ENCODE measurements at places on chromosomes 3 and 15.

DNA sequence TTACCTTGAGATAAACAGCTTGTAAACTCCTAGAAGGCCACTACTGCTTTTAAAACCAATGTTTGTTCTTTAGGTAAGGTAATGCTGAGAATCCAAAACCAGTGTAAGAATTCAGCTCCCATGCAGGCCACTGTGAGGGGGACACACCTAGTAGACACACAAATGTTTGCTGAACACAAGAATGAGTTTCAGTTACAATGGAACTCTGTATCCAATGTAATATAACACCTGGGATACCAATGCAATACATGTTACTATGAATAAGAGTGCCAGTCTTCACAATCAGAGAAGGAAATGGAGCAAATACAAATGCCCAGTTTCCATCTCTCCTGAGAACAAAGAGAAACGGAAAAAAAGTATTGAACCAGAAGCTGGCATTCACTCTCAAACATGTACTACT, 65.9 kb downstream of the IGF2BP2 start:
- no peak for DNase-seq

GRCh38 chr3:181326637-181327223, 337.2 kb upstream of the DNAJC19 start:
- no peak for DNase-seq

GRCh38 chr3:139388821-139389551, 461 bp downstream of the COPB2 start:
- DNase-seq, result no peak

DNA sequence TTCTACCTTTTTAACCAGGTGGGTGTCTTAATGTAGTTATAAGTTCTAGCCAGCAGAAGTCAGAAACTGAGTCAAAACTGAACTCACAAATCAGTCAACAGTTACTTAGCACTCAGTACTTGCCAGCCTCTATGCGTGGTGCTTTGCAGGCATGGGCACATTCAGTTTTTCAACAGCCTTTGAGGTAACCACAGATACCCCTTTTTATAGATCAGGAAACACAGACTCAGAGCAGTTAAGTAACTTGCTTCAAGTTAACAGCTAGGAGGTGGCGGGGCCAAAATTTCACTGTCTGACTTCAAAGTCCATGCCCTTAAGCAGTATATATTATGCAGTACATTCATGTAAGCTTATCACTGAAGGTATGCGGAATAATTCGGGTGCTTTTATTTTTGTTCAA, 139.4 kb downstream of the FHIT start:
- DNase-seq, result no peak

DNA sequence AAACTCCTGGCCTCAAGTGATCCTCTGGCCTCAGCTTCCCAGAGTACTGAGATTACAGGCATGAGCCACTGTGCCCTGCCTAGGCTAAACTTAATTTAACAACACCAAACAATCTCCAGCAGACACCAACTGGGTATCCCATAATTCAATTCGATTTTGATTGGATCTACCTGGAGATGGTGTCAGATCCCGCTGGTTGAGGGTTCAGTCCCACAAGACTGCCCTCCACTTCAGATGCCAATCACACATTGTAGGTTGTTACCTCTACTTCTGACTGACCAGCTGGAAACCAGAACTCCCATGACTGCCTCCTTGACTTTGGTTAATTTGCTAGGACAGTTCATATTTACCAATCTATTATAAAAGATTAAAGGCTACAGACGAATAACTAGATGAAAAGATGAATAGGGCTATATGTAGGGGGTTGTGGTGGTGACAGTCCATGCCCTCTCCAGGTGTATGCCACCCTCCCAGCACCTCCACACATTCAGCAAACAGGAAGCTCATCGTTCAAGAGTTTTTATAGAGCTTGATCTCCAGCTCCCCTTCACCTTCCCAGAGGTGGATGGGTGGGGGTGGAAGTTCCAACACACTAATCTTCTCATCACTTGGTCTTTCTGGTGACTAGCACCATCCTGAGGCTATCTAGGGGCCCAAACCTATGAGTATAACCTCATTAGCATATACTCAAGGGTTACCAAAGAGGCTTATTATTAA, 9.3 kb downstream of the B2M start:
- DNase-seq, result no peak

GRCh38 chr15:26365077-26365476, 407.8 kb downstream of the GABRB3 start:
- no peak for DNase-seq

DNA sequence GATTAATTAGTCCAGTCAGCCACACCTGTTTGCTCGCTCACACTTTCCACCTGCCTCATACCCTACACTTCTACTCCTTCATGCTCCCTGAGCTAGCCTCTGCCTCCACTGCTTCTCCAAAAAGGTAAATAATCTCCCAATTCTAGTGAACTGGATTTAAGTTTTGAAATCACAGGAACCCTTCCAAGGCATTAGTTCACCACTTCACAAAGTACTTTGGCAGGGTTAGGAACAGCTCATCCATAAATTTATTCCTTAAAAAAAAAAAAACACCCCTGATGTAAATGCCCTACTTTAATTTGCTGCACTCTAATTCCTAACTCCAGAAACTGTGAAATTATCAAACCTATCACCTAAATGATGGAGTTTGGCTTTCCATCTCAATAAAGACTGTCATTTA, 58.3 kb downstream of the GADL1 start:
- DNase-seq, result no peak

- no peak for DNase-seq
These were observed 479.5 kb upstream of the AGTR1 start for GRCh38 chr3:148218222-148218621.

GRCh38 chr3:64163755-64164148, 61.5 kb downstream of the PRICKLE2 start:
- DNase-seq, result no peak

DNA sequence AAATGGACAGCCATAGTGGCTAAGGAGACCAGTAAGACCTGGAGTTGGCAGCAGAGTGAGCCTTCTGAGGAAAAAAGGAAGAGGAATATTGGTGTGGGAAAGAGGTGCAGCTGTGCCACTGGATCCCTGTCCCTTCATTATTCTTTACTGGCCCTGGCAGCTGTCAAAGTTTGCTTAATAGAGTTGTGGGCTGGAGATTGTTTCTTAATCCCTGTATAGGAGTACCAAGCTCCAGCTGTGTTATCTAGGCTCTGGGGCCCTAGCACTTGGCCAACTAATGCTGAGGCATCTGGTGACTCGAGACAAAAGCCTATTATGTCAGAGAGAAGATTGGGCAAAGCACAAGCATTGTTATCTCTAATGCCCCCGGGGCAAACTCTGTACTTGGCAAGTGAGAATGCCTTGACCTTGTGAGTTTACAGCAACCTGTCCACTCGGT, 61.4 kb downstream of the ZNF609 start:
- no peak for DNase-seq

DNA sequence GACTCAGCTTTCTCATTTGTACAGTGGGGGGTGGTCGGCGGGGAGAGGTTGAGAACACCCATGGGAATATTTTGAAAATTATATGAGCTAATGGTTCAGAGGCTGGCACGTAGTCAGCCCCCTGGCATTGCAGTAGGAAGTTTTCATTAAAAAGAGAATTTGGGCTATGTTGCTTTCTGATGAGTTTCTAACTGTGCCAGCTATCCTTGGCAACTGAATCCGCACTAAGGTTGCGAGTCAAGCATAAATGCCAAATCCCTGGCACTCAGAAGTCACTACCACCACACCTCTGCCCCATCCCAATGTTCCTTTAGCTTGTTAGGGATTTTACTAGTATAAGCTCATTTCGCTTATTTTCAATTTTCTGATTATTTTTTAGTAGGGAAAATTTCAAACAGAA, 91.6 kb downstream of the DNASE1L3 start:
- no peak for DNase-seq

DNA sequence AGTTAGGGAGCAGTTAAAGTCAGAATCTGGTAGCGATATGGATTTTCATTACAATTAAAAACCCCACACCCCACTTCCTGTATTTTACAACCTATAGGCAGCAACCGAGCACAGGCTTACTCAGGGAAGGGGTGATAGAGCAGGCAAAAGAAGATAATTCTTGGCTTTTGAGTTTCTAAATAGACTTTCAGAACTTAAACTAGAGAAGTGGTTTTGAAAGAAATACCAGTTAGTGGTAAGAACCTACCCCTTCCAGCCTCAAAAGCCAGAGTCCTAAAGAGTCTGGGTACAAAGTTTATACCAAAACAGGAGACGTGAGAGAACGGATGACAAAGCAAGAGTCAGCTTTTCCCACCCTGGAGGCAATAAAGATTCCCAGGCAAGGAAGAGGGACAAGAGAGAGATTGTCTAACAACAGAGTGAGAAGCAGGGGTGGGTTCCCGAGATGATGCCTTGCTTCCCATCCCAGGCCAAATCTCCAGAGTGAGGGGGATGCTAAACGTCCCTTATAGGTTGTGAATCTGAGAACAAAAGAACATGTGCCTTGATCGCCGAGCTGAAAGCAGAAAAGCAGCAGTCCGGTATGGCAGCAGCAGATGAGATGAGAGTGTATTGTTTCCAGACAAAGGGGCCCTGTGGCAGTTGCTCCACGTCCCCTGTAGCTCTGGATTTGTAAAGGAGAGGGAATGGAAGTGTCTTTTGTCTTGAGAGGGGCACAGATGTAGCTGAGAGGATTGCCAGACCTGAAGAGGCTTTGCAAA, 36.8 kb downstream of the KLHL6 start:
- DNase-seq, result no peak

- DNase-seq, result no peak
These were observed 1.1 kb upstream of the C15orf62 start for GRCh38 chr15:40768521-40769273.

GRCh38 chr3:187673012-187673411, 2.8 kb upstream of the SST start:
- no peak for DNase-seq

DNA sequence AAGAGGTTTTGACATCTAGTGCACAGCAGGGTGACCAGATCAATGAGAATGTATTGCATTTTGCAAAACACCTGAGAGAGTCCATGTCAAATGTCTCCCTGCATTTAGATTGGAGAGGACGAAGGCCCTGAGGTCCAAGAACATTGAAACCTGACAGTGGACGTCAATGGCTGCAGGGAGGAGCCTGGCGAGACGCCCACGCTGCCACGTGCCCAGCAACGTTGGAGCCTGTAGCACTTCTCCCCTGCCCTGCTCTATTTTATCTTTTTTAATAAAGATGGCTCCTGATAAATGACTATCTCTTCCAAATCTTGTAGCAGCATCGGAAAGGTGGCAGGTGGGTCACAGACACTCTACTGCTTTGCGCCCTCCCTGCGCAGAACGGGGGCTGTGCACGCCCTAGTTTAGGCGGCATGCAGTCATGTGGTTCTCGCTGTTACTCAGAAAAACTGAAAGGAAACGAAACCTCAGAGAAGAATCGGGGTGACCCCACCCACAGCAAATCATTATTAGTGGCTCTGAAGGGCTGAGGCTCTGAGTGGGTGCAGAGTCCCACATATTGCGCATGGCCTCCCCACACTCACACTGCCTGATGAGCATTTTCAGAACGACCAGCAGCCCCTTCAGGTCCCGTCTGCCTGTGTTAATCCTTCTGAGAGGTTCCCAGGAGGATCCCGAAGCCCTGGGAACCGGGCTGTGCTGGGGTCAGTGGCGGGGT, 62.5 kb upstream of the TAMM41 start:
- DNase-seq, result no peak

DNA sequence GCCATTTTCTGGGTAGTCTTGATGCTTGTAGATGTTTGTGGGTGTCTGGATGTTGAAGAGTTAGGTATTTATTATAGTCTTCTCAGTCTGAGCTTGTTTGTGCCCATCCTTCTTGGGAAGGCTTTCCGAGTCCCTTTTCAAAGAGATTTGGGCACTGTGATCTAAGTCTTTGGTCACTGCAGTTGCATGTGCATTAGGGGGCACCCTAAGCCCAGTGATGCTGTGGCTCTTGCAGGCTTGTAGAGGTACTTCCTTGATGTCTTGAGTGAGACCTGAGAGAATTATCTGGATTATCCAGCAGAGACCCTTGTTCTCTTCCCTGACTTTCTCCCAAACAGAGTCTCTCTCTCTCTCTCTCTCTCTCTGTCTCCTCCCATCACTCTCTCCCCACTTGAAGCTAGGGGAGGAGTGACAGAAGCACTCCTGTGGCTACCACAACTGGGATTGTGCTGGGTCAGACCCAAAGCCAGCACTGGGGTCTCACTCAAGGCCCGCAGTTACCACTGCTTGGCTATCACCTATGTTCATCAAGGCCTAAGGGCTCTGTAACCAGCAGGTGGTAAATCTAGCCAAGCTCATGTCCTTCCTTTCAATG, 68.5 kb downstream of the TMCO5A start:
- DNase-seq, result no peak

DNA sequence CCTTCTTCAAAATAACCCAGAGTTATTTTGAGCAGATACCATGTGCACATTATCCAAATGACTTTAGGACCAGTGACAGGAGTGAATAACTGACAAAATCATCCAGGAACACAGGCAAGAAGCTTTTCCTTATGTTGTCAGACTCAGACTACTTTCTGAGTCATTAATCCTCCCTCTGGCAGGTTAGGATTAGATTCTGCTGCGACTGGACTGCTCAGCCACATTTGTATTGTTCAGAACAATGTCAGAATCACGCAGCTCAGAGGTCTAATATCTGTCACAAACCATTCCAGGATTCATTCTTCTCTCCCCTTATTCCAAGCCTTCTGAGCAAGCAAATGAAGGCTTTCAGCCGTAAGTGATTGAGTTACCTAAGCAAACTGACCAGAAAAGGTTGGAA, 34.8 kb upstream of the FAM174B start:
- no peak for DNase-seq

DNA sequence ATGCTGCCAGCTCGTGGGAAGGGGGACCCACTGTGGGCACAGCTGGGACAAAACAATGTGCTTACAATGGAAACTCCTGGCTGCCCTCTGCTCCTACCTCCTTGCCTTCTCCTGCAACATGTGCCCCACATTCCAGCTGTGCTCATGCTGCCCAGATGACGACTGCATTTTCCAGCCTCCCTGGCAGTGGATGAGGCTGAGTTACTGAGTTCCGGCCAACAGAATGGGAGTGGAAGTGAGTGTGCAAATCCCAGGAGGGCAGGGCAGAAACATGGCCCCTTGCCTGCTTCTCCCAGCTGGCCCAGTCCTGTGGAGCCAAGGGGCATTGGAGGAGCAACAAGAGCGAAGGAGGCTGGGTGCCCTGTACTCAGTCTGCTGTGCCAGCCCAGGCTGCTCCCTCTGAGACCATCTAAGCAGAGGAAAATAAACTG, 17.1 kb downstream of the KLF15 start:
- DNase-seq, result no peak

DNA sequence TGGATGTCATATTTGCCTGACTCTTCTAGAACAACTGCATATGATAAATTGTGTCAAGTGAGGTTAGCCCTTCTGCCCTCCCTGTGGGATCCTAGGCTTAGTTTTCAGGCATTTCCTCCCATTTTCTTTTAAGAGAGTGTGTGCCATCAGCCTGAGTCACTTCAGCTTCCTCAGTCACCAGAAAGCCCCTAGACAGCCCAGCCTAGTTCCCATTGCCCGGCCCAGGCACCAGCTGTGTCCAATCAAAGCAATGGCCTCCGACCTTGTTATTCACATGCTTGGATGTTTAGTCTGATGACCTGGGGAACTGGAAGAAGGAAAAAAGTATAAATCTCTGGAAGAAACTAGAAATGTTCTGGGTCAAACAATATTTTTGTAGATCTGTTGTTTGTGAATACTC, 221.9 kb upstream of the LRIG1 start:
- DNase-seq, result no peak

GRCh38 chr3:164608554-164609276, 469.6 kb downstream of the SI start:
- no peak for DNase-seq

GRCh38 chr3:37241880-37242279, 67.5 kb upstream of the LRRFIP2 start:
- DNase-seq, result no peak

GRCh38 chr3:193053046-193053435, 135.4 kb upstream of the MB21D2 start:
- no peak for DNase-seq
